Activated CD4-positive, alpha-beta T cell treated with anti-CD3 and anti-CD28 coated beads, Interleukin-2, amount 50 U/mL, for 24 hours (primary cell): ENCODE measurements at places on chromosomes 1 and 21.

DNA sequence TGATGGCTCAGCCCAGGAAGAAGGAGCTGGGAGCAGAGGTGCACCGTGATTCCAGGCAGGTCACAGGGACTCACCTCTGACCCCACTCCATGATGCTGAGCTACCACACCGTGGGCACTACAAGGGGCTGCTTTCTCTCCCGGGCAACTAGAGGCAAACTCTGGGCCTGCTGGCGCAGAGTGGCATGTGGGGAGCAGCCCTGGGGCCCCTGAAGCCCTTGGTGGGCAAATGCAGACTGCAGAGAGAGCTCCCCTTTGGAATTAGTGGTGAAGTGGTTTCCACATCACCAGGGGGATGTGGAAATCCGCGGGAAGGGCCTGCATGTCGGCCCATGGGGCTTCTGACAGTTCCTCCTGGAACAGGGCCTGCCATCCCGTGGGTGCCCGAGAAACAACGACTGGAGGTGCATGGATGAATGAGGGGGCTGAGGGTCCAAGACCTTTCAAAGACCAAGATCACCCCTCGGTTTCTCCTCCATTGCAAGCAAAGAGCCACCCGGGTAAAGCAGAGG, 11.8 kb upstream of the MMEL1 start:
- no peak for DNase-seq

DNA sequence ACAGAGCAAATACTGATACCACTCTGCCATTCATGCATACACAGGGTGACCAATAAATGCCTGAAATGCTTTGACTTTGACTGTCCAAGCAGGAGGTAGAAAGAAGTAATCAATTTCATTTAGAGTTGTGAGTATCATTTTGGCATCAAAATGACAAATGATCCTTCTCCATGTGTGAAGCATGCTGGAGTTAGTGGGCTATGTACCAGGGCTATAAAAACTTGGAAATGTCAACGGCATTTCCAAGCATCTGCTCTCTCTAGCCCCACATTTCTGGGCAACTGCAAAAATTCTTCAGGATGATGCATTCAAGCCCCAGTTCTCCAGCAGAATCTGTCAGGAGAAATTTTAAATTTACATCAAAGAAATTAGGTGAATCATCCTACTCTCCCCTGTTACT, 208.4 kb upstream of the PTBP2 start:
- no peak for DNase-seq

DNA sequence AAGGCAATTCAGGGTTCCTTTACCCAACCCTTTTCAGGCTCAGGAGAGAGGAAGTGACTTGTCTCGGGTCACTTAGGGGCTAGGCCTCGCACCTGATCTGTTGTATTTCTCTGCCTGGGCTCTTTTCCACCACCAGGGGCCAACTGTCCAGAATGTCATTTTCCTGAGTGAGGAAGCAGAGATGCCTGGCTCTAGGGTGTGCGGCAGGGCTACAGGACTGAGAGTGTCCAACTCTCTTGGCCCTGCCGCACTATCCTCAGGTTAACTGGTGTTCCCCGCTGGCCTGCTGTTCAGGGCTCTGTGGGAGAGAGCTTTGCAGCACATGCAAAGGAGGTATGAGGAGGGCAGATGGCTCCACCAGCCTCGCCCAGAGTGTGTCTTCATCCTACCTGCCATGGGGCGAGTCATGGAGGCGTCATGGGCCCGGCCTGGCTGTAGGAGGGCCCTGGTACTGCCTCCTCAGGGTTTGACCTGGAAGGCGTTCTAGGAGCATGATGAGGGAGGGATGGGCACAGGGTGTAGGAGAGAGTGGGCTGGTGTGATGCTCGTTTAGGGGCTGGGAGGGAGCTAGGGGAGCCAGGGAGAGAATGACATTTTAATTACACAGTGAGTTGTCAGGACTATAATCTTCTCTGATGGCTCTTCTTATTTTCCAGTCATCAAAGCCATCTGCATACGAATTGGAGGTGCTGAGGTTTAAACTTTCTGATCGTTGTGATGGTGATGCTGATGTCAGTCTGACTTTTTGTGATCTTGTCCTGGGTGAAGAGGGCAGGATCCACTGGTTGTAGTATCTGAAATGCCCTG, 128.3 kb downstream of the NOS1AP start:
- no peak for DNase-seq

DNA sequence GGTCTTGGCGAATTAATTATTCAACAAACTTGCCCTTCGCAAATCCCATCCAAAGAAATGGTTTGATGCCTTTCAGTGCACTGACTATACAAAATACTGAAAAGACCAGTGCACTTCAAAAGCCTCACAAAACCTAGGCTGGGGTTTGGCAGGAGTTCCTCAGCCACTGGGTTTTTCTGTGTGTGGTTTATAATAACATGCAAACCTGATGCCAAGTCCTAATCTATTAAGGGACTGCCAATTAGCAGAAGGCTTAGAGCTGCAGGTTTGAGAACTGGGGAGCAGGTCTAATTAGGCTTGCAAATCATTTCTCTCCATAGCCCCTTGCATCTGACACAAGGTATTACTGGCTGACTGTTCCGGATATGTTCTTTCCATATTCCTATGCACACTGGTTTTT, 27.7 kb downstream of the PLPP3 start:
- no peak for DNase-seq

- DNase-seq, result no peak
Measured at GRCh38 chr1:148357037-148357436, 126.1 kb downstream of the PPIAL4G start.

GRCh38 chr1:222896630-222897526, 82.0 kb downstream of the DISP1 start:
- peak; percentile 2 for DNase-seq

DNA sequence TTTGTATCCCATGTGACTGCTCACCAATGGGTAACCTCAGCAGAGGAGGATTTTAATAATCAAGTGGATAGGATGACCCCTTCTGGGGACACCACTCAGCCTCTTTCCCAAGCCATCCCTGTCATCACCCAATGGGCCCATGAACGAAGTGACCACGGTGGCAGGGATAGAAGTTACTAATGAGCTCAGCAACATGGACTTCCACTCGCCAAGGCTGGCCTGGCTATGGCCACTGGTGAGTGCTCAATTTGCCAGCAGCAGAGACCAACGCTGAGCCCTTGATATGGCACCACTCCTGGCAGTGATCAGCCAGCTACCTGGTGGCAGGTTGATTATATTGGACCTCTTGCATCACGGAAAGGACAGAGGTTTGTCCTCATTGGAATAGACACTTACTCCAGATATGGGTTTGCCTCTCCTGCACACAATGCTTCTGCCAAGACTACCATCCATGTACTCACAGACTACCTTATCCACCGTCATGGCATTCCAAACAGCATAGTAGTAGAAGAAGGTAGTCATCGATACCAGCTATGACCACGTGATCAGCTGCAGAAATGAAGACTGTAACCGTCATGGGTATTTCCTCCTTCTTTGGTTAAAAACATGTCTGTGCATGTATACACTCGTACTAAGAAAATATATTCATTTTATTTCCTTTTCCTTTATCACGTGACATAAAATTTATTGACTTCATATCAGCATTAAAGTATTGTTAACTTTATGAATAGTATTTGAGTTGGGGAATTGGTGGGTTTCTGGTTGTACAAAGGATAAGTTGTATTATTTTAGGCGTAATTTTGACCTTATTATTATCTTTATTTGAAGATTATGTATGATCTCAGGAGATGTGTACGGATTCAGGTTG, 562.6 kb downstream of the PTPRU start:
- DNase-seq, result no peak
